Stimulated activated CD8-positive, alpha-beta memory T cell treated with anti-CD3 and anti-CD28 coated beads, Interleukin-12 subunit alpha, Interleukin-12 subunit beta, amount 100 ng/mL, for 1 hour (primary cell): ENCODE measurements at places on chromosomes 2 and 18.

DNA sequence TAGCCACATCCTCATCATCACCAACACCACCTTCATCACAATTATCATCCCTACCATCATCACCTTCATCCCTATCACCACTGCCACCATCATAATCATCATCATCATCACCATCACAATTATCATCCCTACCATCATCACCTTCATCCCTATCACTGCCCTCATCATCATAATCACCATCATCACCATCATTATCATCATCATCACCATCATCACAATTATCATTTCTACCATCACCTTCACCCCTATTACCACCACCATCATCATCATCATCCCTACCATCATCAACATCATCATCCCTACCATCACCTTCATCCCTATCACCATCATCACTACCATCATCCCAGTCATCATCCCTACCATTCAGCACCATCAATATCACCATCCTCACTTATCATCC is 140.5 kb downstream of the LOXHD1 start:
- DNase-seq: no peak

- DNase-seq: no peak
Measured at GRCh38 chr2:159185401-159186130, 100.9 kb downstream of the WDSUB1 start.

- DNase-seq: no peak
Measured at GRCh38 chr18:12086249-12086648, 7.4 kb upstream of the ANKRD62 start.

GRCh38 chr18:5992381-5992780 is 97.1 kb upstream of the TMEM200C start:
- no peak for DNase-seq

DNA sequence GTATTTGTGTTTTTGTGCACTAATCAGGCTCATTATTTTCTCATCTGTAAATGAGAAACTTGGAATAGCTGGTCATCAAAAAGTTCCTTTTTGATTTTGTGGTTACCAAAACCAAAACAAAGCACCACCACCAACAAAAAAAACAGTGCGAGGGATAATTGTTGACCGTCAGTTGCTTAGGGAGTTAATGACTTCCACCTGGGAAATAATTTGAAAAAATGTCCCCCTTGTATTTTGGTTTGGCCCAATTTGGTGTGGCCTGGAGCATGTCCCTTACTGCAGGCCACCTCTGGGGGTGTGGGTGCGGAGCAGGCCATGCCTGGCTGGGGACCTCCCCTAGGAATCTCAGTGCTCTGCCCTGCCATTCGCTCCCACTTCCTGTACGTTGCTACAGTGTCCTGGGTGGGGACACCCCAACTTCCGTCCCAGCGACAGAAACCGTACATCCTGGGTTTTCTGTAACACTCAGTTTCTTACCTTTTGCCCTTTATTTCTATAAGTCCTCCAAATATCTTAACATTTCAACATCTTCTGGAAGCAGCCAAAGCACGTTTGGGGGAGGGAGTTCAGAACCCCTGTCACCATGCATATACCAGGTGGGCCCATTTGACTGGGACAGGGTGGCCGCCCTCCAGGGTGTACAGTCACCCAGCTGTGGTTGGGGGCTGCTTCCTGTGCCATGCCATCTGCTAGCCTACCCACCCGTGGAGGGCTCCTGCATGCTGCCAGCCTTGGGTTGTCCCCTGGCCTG is 31.3 kb downstream of the NCK2 start:
- DNase-seq: no peak

- DNase-seq: no peak
Measured at GRCh38 chr2:173192071-173192470, 116.4 kb downstream of the MAP3K20 start.

DNA sequence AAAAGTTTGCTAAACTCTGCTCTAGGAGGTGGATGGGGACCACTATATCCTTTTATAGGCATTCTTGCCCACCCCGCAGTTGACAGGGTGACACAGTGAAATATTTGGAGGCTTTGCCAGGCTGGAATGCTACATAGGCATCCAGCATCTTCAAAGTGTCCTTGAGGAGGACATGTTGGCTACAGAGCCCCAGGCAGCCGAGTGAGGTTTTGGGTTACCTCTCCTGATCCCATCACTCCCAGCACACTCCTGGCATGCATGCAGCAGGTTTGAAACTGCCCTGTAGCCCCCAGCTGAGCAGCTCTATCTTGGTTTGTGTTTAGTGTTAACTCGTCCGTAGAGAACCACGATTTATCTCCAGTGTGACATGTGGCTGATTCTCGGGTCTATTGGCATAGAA is 7.3 kb downstream of the FOSL2 start:
- no peak for DNase-seq

DNA sequence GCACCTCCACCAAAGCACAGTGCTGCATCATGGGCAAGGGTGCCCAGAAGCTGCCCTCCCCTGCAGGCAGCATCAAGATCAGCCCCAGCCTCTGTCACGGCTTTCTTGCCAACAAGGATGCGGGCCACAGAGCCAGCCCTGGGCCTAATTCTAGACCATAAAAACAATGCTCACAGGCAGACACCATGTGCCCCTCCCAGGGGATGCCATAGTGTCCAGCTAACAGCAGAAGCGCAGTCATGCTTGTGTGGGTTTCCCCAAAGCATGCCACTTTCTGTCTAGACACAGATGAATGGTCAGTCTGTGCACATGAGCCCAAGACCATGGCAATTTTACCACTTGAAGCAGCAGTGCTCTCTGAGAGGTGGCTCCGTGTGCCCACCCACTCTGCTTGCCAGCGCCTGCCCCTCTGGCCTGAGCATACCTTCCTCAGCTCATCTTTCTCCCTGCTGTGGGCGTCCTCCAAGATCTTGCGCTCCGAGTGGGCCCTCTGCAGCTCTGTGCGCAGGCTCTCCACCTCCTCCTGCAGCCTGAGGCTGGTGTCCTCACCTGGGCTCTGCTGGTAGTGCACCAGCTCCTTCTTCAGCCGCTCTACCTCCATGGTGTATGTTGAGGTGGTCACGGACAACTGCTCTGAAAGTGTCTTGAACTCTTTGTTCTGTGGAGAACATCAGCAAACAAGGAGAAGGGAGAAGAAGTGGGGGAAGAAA is 81.3 kb upstream of the ACAA2 start:
- DNase-seq: no peak

- no peak for DNase-seq
Measured at GRCh38 chr2:144705328-144706245, 185.7 kb upstream of the ZEB2 start.

DNA sequence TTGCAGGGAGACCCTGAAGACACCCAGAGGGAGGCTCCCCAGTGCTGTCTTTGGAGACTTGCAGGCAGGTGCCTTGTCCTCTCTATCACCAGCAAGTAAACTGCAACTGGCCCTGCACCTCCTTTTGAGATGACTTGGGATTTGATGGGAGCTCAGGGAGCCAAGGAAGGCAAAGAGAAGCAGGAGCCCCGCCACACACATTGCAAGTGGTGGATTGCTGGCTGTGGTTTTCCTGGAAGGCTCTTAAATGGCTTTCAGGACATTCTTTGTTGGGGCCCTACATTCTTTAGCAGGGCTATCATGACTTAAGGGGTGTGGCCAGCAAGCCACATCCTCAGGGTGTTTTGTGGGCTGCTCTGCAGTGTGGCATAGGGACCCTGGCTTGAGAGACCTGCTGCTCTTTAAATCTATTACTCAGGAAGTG is 39.9 kb upstream of the CDC42EP3 start:
- DNase-seq: no peak

- DNase-seq: no peak
Measured at GRCh38 chr2:233480490-233481202, 85.9 kb downstream of the USP40 start.
